ENCODE measurements at places on chromosomes 2 and 18.

DNA sequence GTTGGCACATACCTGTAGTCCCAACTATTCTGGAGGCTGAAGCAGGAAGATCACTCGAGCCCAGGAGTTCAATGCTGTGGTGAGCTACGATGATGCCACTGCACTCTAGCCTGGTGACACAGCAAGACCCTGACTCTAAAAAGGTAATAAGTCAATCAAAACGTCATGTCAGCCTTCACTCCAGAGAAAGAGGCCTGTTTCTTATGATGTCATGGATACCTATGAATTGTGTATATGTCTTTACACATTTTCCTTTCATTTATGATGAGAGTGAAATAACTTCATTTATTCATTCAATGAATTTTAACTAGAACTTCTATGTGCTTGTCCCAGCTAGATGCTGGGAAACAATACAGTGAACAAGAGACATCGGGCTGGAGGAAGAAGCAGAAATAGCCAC, 25.0 kb upstream of the ID2 start:
- no peak for DNase-seq

GRCh38 chr2:111106706-111107105, 14.0 kb upstream of the BCL2L11 start:
- DNase-seq: no peak

- DNase-seq: no peak
Measured at GRCh38 chr2:141728142-141728541, 402.7 kb downstream of the LRP1B start.

DNA sequence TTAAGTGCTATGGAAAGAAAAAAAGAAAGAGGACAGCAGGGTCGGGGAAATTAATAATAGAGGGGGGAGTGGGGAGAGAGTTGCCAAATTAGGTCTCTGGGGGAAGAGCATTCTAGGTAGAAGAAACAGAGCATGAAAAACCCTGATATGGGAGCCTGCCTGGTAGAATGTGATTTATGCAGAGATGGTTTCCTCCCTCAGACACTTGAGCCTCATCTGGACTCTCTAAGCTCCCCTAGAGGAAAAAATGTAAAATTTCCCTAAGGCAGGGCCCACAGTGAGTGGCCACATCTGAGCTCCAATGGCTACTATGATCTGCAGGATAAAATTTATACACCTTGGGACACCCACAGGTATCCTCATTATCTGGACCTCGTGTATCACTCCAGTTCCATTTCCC, 20.6 kb upstream of the EPAS1 start:
- no peak for DNase-seq

DNA sequence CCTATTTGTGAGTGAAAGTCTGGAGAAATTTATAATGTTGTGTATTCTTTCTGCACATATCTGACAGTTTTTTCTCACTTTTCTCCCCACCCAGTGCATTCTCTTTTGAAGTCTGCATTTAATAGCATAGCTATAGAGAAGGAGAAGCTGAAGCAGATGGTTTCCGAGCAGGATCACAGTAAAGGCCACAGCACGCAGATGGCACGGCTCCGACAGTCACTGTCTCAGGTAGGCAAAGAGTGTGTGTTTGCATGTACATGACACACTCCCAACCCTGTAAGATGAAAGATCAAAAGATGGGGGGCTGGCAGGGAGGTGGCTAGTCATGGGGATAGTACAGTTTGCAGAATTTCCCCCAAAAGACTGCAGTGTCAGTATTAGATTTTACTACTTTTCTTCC, 89.4 kb downstream of the PRKRA start:
- no peak for DNase-seq

DNA sequence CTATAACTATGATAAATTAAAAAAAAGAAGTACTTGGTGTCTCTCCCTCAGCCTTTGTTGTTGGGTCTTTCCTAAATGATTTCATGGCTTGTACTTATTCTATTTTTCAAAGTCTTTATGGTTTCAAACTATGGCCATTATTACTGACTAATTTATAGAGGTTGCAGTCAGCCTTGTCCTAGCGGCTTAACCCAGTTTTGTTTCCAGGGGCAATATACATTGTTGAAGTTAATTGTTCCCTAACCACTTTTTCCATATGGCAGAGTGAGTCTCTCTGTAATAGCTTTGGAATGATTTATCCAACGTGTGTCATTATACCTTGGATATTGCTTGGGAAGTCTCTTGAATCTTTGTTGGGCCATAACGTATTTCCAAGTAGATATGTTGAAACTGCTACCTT, 408.8 kb downstream of the HRH4 start:
- DNase-seq: no peak

GRCh38 chr2:59622599-59623308, 930.7 kb downstream of the BCL11A start:
- DNase-seq: no peak

DNA sequence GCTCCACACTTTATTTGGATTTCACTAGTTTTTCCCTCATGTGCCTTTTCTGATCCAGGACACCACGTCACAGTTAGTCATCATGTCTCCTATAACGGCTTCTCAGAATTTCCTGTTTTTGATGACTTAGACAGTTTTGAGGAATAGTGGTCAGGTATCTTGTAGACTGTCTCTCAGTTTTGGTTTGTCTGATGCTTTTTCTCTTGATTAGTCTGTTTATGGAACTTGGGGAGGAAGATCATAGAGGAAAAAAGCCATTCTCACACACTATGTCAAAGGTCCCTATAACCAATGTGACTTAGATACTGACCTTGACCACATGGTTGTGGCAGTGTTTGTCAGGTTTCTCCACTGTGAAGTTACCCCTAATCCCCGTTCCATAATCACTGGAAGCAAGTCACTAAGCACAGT, 89.0 kb downstream of the RAPH1 start:
- DNase-seq: no peak

DNA sequence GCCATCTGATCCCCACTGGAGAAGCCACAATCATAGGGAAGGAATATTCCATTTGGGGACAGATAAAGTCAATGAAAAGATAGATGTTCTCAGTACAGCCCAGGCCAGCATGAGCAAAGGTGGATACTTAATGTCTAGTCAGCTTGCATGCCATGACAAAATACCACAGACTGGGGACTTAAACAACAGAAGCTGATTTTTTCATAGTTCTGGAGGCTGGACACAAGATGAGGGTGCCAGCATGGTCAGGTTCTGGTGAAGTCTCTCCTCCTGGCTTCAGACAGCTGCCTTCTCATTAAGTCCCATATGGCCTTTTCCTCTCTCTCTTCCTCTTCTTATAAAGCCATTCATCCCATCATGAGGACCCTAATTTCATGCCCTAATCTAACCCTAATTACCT, 116.1 kb upstream of the CYP1B1 start:
- DNase-seq: no peak

- no peak for DNase-seq
Measured at GRCh38 chr2:168469281-168469988, 13.4 kb downstream of the CERS6 start.

- DNase-seq: no peak
Measured at GRCh38 chr2:38439863-38440262, 62.8 kb upstream of the ATL2 start.

DNA sequence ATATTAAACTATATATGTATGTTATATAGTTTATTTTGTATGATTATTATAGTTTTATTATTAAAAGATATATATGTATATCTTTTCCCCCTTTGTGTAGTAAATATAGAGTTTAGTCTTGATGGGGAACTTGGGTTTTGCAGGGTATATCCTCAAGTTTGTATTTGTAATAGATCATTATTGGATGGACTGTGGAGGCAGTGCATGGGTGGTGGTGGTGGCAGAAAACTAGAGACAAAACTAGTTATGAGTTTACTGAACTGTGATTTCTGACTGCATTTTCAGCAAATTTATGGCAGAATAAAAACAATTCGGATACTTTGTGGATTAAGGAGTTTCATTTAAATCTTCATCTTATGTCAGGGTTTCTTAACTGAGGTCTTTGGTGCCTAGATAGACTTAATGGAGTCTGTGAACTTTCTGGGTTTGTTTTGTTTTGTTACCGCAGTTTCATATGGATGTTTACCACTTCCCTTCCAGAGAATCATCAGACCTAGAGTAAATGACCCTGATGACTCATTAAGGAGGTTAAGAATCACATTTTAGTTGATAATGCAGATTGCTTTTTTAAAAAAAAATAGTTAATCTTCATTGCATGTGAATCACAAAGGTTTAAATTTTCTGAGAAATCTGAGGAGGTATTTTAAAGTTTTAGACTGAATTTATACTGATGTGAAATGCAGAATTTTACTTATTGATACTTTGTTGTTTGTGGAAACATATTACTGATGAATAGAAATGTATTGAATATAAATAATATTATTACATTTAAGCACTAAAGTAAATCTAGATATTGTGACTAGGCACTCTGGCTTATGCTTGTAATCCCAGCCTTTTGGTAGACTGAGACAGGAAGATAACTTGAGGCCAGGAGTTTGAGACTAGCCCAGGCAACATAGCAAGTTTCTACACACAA, 14.5 kb downstream of the EPC2 start:
- DNase-seq: no peak

- DNase-seq: no peak
Measured at GRCh38 chr2:71777946-71778345, 324.6 kb downstream of the DYSF start.

GRCh38 chr2:6914828-6915227, 2.4 kb upstream of the RNF144A start:
- no peak for DNase-seq

- DNase-seq: no peak
Measured at GRCh38 chr2:43985359-43985758, 10.4 kb downstream of the LRPPRC start.

GRCh38 chr2:144645083-144645778, 125.3 kb upstream of the ZEB2 start:
- no peak for DNase-seq

- no peak for DNase-seq
Measured at GRCh38 chr2:9206991-9207640, 504 bp downstream of the ASAP2 start.

- no peak for DNase-seq
Measured at GRCh38 chr2:232506709-232507108, 13.5 kb upstream of the PRSS56 start.

Measured in urinary bladder (tissue), 4 donors.